ENCODE measurements at places on chromosomes 7 and 10.
A peak's percentile ranks its signal among the peaks of the same experiment; 100 is the strongest.

GRCh38 chr7:130151591-130152492 is 53.4 kb downstream of the TMEM209 start:
- no peak for DNase-seq

DNA sequence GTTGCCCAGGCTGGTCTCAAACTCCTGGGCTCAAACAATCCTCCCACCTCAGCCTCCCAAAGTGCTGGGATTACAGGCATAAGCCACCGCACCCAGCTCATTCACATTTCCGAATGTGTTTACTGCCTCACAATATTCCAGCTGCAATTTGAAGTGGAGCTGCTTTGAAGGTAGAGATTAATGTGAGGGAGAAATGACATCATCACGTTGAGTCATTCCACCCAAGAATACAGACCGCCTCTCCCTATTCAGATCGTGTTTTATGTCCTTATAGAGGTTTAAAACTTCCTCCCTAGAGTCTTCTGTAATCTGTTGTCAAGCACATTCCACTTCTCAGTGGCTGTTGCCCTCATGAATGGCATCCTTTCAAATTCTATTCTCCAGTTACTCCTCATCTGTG is 100.4 kb upstream of the PDGFA start:
- DNase-seq, result no peak

DNA sequence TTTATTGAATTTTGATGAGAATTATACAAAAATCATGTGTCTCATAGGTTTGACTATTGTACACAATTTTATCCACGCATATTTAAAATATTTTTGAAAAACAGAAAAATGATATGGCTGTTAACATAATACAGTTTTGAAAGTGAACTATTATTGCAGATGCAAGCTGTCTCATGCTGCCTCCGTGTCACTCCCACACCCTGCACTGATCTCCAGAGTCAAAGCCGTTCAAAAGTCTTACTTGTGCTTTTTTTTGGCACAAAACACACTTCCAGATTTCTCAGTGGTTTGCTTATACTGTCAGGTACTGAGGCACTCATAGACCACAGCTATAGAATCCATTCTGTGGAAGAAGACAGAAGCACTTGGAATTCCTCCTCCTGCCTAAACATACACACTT is 243.1 kb upstream of the ADARB2 start:
- DNase-seq, result no peak

DNA sequence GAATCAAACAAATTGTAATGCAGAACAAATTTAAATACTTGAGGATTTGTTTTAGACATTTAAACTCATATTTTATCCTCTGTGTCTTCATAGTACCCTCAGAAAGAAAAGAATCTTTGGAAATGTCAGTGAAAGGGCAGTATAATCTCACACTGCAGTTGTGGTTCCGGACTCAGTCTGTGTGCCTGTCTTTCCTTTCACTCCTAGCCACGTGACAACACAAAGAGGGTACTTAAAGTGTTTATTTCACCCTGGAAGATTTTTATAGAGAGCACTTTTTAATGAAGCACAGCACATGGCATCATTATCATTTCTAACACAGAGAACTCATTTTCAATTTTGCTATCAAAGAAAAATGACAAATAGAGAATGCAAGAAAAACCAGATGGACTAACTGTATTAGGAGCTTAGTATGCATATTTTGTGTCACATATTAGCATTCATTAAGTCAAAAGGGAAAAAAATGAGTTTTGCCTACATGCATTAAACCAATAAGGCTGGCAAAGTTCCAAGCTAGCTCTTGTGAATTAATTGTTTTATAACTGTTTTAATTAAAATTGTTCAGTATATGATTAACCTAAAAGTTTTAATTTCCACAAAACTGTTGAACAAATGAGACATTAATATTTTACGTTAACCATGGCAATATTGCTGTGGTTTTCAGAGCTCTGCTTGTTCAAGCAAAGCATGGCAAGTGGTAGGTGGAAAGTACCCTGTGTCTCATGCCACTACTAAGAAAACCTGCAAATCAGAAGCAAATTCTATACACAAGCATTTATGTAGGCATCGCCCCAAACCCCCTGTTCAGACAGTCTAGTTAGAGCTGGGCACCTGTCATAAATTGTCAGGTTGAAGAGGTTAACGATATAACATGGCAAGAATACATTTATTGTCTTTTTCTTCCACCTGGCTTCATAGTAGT is 65.9 kb downstream of the AUTS2 start:
- no peak for DNase-seq

- no peak for DNase-seq
Observed at GRCh38 chr10:88361995-88362807, 220.9 kb downstream of the RNLS start.

DNA sequence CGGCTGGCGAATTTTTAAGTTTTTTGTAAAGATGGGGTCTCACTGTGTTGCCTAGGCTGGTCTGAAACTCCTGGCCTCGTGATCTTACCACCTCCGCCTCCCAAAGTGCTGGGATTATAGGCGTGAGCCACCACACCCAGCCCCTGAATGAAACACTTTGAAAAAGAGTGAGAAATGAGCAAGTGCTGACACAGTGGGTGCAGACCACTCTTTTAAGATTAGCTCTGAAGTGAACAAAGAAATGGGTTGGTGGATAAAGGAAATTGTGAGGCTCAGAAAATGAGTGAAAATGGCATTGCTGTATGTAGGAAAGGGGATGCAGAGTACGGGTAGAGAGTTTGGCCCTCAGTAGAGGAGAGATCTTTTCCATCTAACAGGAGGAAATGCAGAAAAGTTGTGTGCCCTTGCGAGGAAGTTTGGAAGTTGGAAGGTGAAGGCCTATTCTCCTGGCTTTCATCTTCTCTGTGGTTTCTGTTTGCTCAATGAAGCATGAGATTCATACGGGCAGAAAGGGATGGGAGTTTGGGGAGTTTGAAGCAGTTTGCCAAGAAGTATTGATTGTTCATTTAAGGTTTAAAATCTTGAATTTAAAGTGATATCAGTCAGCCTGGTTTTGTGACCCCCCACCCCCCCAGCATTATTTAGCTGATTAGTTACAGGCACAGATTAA is 11.0 kb downstream of the MAPK8 start:
- no peak for DNase-seq

- no peak for DNase-seq
Observed at GRCh38 chr7:47225387-47226131, 356.4 kb downstream of the TNS3 start.

DNA sequence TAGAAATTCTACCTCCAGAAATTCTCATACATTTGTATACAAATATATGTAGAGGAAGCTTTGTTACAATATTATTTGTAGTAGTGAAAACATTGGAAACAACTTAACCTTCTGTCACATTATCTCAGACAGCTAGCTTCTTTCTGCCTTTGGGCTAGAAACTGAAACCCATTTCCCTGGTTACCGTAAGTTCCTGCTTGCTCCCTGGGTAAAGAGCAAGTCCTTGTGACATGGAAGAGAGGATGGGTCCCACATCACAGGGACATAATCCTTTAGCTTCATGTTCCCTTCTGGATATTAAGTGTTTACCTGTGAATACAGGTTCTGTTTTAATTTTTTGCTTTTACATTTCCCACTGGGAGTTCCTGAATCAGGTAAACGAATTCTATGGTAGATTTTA is 41.8 kb downstream of the KLHDC10 start:
- DNase-seq, result no peak

DNA sequence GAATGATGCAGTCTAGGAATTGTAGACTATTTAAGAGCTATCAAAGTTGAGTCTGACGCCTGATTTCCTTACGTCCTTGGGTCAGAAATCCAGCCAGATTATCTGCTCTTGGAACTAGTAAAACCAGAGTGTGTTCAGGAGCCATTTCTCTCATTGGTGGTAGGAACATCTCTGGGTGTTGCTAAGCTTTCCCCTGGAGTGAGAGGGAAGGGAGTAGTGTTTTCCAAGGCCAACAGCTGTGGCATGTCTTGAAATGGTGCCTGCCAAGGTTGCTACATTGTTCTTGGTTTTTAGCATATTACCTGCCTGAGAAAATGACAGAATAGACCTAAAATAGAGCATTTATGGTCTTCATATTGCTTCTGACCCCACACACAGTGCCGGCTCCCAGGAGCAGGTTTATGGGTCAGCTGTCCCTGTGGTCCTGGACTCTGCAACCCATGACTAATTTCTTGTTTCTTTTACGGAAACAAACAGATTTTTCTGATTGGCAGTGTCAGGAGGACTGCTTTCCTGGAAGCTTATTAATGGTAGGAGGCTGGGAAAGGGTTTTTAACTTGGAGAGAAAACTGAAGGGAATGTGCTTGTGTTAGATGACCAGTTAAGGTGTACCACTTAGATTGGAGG is 17.5 kb downstream of the GBF1 start:
- no peak for DNase-seq

DNA sequence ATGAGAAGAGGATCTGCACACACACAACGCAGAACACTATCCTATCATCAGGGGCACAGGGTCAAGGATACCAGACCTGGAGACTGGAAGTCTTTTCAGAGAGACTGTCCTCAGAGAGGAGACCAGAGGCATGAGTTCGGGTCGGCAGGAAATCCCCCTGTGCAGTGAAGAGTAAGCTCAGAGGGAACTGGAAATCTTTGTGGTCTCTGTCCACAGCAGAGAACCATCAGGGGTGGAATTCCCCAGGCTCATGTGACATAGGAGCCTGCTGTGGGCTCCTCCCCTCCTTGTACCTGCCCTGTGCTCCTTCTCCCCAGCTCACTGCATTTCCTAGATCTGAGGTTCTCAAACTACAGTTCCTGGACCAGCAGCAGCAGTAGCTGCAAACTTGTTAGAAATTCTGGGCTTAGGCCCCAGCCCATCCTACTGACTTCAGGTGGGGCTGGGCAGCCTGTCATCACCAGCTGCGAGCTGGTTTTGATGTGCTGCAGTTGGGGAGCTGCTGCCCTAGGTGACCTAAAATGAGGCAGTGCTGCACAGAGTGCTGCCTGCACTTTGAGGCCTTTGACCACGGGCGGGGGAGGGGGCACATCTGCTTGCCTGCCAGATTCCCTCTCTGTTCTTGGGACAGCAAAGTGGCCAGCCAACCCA is 2.4 kb downstream of the ZMIZ2 start:
- peak; percentile 62 for DNase-seq

GRCh38 chr7:22860784-22861482 is 38.3 kb upstream of the TOMM7 start:
- DNase-seq, result peak; percentile 23

DNA sequence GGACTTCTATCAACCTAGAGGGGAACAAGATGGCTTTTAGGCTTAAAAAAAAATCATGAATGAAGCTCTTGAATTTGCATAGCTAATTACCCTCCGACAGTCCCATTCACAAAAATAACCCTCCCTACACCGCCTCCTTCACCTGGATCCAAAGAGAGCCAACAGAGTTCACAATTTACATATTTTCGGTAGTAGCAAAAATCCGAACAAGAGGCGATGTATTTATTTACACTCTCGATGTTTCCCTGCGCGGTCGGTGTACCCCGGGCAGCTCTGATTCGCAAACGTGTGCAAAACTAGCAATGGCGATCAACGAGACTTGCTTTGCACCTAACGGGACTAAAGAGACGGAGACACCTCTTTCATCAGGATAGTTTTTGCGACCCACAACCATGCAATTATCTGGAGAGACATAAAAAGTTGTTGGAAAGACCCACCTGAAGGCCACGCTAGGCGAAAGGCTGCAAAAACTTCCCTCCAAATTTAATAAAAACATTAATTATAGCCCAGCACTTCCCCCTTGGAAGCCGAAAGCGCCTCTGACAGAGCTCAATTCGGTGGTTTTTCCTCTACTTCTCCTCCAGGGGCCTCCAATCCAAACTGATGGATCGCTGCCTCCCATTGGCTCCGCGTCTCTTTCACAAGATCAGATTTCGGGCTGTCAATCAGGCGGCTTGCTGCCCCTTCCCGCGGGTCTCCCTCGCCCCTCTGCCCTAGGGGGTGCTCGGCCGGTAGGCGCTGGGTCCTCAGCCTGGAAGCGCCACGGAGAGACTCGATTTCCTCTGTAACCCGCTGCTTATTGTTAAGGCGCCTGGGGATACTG is at the start of gene ETV1:
Gene ETV1 (minus strand): TSS at position 541 of the 823 bp plus-strand sequence. CDS start 614 bp downstream, outside the sequence.
- no peak for DNase-seq

DNA sequence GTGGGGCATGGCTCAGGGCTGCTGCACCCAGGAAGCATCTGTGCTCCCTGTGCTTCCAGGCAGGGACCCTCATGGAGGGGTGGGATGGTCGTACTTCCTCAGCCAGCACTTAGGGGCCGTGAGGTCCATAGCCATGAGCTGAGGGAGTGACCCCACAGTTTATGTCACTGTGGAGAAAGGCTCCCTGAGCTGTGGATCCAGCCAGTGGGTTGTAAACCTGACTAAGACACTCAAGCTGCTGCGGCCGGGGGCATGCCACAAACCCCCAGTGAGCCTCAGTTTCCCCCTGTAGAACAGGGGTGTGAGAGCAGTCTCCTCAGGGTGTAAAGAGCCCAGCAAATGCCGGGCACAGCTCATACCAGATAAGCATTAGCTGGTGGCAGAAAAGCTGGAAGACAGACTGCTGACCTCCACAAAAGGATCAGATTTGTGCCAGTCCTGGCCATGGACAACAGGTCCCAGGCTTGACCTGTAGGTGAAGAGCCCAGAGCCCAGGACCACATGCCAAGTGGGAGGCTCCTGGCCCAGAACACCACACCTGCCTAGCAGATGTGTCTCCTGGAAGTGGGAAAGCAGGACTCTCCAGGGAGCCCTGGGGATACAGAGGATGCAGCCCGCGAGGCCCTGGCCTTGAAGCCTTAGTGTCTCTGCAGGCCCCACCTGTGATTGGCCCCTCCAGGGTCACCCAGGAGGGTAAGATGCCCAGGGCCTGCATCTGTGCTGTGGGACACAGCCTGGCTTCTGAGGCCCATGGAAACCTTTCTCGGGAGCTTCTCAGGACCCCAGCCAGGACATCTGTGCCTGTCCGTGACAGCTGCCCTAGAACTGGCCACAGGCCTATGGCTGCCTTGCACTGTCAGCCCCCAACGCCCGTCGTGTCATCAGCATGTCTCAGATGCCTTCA is 78.1 kb upstream of the RET start:
- no peak for DNase-seq

- DNase-seq, result no peak
Observed at GRCh38 chr7:40586197-40586596, 451.4 kb downstream of the SUGCT start.

DNA sequence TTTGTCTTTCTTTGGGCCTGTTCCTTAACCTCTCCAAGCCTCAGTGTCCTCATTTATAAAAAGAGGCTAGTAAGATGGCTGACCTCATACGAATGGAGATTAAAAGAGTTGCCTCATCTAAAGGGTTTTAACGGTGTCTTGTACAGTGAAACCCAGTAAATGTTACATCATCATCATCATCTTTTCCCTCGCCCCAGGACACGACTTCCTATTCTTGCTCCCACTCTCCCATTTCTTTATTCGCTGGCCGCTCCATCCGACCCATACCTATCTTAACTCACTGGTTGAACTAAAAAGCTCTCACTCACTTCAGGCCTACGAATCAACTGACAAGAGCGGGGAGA is 554 bp downstream of the FRA10AC1 start:
- DNase-seq, result no peak

DNA sequence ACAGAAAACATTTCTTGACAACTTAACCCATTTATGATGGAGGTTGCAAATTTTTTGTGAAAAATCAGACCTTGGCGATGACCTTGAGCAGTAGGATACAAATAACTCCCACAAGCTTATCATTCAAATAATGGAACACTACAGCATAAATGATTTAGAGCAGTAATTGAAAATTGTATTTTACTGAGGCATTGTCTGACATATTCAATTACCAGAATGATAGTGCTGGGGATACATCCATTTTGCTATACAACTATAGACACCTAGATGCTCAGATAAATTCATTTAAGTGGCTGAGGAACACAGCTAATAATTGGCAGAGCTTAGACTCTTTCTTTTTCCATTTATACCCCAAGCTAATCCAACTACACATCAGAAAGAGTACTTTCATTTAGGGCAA is 18.9 kb downstream of the TWIST1 start:
- DNase-seq, result no peak

Measured in memory B cell (primary cell).